ENCODE measurements at places on chromosomes 16 and 17. TPM values are rescaled to one million over a fixed set of nuclear protein-coding genes. Genes with fewer than 3 reads are reported as not detected.

Gene PERCC1
- total RNA-seq = not detected

DNA sequence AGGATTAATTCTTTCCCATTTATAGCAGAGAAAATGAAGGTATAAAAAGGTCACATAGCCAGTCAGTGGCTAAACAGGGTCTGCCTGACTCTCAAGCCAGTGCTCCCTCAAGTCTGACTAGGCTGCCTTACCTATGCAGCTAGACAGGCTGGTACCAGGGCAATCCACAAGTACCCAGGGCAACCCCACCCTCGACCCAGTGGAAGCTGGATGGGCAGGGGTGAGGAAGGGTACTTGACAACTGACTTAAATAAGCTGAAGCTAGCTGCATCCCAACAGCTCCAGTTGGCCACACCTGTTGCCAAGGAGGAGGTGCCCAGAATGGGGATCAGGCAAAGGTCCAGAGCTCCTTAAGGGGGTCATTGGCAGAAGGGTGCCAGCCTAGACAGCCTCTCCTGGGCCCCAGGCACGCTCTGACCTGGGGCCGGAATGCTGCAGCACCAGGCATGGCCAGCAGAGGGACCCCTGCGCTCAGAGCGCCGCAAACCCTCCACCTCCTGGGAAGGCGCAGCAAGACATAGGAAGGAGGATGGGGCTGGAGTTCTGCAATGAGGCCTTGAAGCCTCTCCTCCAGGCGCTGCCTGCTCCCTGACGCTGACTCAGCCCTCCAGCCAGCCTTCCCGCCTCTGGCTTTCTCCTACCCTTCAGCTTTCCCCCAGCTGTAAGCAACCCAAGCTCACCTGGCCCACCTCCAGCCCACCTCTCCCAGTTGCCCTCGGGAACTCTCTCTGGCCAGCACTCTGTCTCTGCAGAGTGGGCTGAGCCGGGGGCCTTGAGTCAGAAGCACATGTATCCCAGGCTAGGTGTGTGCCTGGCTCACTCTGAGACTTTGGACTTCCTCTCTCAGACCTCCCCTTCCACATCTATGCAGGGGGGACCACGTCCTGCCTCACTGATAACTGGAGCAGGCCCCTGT is 28.8 kb downstream of the MPP2 start:
- no peak overlapping the region for H3K4me3 ChIP-seq
- no peaks in the 10 kb centered on the region for H3K36me3 ChIP-seq
- H3K27ac ChIP-seq = peak overlapping the region; percentile 13
- H3K27me3 ChIP-seq = no peaks in the 10 kb centered on the region
- peak; percentile 64 for DNase-seq

DNA sequence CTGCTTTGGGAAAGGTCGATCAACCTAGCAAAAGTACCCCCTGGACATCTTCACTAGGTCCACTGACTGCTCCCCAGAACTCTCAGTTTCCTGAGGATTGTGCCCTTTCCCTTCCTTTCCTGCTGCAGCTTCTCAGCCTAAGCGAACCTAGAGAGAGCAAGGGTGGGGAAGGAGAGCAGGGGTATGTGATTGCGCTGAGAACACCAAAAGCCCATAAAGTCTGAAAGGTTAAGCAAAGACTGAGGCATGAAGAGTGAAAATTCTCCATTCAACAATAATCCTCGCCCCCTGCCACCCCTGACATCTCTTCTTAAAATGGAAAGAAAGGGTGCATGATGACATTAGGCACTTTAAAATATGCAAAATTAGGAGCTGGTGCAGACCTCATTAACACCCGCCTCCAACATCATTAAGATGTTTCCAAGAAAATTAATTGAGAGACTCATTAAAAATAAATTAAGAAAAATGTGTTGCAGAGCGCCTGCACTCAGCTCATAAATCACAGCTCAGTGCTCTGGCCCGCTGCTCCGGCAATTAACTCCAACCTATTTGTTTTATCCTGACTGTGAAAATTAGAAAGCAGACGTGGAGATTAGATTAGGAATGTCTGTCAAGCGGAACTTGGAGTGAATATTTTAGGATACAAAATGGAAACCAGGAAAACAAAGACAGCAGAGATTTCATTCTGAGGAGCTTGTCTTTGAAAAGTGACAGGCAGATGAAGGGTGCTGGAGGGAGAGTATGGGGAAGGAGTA is 49.1 kb upstream of the PMFBP1 start:
- no peak overlapping the region for H3K4me3 ChIP-seq
- H3K36me3 ChIP-seq = no peaks in the 10 kb centered on the region
- DNase-seq = no peak

DNA sequence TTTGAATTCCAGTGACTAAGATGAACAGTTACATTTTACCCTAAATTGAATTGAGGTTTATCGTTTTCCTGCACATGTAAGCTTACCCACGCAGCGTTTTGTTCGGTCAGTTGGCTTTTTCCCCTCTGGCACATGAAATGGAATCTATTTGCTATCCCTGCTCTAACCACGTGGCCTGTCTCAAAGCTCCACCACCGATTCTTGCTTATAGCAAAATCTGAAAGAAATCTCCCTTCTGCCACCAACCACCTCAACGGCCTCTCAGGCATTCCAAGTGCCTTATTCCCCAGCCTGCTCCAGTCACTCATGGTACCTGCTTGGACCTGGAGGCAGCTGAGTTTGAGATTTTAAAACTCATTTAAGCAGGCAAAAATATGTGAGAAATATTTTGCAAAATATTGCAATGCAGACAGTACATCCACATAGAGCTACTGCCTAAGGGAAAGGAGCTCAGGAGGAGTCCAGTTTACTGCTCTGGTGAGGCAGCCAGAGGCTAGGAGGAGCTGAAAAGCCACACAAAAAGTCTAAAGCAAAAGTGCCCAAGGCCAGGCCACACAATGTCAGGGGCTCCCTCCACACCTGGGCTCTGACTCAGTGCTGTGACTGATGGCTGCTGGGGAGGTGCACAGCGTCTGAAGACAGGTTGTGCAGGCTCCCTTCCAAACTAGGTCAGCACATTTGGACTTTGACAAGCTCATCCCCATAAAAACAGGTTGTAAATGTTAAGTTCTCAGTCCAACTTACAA is 26.4 kb downstream of the ARHGAP17 start:
- peak overlapping the region; percentile 57 for H3K27ac ChIP-seq
- DNase-seq = peak; percentile 55
- H3K4me1 ChIP-seq = peaks cover 18% of the 10 kb centered on the region
- no peak overlapping the region for H3K4me3 ChIP-seq

Gene EPN3
- total RNA-seq = not detected

GRCh38 chr16:49839017-49839825 is 16.7 kb downstream of the ZNF423 start:
- H3K36me3 ChIP-seq = no peaks in the 10 kb centered on the region
- no peak for DNase-seq
- H3K4me1 ChIP-seq = peaks cover 6% of the 10 kb centered on the region
- H3K4me3 ChIP-seq = peak overlapping the region; percentile 66

Gene MEIOB
- not detected for total RNA-seq

DNA sequence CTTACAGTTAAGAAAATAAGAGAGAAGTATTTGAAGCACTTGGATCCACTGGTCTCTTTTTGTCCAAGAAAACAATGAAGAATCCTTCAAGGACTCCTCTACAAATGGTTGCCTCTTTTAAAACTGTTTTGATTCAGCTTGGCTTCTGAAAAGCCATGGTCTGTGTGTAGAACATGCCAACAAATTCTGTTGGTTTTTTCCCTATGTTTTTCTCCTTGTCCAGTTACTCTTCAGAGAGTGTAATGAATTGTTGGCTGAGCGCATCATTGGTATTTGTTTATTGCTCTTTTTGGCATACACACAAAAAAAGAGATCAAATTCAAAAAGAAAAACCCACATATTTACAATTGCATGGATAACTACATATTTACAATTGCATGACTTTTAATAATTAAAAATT is at the start of gene ABCA10:
Gene ABCA10, minus strand, starts transcription at position 249 of the 400 bp plus-strand sequence. CDS start 3,466 bp downstream, outside the sequence.
- DNase-seq = no peak
- no peaks in the 10 kb centered on the region for H3K36me3 ChIP-seq
- peak within 1 kb of the TSS; percentile 24 for H3K4me3 ChIP-seq

DNA sequence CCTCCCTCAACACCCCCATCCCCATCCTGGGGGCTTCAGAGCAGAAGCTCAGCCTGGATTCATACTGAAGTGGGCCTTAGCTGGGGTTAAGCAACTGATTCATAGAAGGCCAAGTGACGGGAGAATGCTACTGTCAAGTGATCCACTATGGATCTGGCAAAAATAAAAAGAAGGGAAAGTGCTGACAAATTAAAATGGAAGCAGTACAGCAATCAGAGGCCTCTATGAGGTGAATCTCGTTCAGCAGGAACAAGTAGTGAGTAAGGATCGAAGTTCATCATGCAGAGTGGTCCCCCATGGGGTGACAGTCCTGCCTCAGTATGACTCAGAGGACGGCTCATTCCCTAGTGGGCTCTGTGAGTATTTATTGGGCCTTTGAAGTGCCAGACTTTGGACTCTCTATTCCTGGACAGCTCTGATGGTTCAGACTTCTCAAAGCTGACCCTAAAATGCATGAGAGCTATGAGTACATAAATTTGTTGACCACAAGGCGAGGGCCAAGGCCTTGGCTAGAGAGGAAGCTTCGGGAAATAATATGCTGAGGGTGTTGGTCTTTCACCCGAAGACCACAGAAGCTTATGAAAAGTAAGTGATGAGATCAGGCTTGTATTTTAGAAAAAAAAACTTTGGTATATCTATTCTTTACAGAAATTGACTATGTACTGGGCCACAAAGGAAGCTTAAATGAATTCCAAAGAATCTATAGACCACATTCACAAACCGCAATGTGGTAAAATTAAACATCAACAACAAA is 5.3 kb upstream of the NSMCE1 start:
- no peaks in the 10 kb centered on the region for H3K4me1 ChIP-seq
- no peak overlapping the region for H3K4me3 ChIP-seq
- no peaks in the 10 kb centered on the region for H3K36me3 ChIP-seq
- H3K27me3 ChIP-seq = no peaks in the 10 kb centered on the region
- no peak overlapping the region for H3K27ac ChIP-seq

DNA sequence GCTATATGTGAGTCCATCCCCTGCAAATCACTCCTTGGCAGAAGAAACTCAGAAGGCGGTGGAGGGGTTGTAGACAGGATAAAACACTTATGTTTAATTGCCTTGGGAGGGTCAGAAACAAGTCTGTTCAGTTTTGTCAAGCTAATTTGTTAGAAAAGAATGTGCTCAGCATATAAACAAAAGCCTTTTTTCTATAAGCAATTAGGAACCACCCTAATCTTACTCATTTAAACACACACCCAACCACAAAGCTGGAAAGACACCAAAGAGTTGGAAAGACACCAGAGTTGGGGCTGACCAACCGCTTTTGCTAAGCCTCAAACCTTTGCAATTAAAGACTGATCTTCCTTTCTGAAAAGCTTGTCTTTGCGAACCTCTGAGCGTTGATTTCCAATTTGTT is 439.2 kb upstream of the ERCC4 start:
- no peak overlapping the region for H3K27ac ChIP-seq
- no peak for DNase-seq
- no peaks in the 10 kb centered on the region for H3K4me1 ChIP-seq
- no peaks in the 10 kb centered on the region for H3K36me3 ChIP-seq

Gene AARS1
- total RNA-seq = 77.9 TPM

DNA sequence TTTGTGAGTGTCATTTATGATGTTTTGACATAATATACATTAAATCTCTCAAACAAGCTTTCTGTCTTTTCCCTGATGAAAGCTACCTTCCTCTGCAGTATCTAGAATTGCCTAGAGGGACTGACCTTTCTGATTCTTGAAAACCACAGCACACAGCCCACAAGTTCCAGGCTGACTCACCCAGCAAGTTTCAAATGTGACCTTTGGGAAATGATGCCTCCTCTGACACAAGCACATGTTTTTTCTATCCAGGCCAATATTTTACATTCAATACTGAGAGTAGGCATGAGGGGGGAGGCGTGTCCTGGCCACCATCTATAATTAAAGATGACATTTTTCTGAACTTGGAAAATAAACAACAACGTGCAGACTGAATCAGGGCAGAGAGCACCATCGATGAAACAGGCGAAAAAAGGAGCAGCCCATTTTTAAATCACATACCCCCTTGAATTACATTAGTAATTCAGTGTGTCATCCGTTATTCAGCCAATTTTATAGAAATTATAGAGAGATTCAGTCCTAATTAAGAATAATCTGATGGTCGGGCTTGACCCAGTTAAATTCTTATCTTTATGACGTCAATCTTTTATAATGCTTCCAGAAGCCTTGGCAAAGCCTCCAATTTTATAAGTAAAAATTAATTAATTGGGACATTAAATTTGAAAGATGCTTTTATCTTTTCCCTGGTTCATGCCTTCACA is 292.6 kb upstream of the CDH11 start:
- no peaks in the 10 kb centered on the region for H3K4me1 ChIP-seq
- H3K27ac ChIP-seq = no peak overlapping the region
- H3K4me3 ChIP-seq = no peak overlapping the region
- no peak for DNase-seq
- no peaks in the 10 kb centered on the region for H3K36me3 ChIP-seq

Data from breast epithelium (tissue), 4 donors.